T-helper 2 cell treated with Interferon-gamma antibody and Interleukin-4, amounts not matched to agents 5 μg/mL and 100 μg/mL, for 36 hours (primary cell): ENCODE measurements at places on chromosomes 12 and 14.

DNA sequence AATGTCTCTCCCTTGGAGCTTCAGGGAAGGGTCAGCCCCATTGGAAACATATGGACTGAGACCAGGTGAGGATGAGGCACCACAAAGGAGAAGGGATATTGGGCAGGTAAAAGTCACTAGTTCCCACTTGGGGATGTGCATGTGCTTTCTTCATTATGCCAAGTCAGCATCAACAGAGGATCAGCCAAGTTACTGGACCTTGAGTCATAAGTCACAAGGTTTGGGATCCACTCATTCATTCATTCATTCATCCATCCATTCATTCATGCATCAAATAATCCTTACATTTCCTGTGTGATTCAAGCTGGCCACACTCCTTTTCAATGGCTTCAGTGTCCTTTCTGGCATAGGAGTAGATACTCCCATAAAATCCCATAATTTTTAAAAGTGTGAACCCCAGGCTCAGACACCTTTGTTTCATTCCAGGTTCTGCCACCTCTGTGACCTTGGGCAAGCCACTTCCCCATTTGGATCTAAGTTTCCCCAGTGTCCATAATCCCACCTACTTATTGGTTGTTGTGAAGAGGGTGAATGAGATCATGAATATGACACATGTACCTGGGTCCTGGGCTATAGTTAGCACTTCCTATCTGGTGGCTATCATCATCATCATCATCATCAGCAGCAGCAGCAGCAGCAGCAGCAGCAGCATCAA lies 162.1 kb upstream of the LHX5 start:
- DNase-seq: no peak

DNA sequence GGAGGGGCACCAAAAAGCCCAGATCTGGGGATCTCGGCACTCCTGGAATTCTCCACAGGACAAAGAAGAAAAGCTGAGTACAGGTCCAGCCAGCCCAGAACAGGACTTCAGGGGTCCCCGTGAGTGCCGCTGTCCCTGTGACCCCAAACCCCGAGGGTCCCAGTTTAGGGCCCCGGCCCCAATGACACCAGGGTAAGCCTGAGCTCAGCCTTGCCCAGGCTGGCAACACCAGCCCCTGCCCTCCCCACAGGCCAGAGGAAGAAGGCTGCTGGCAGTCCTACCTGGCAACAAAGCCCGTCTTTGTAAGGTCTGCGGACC lies 1.8 kb downstream of the CDK2AP1 start:
- no peak for DNase-seq

DNA sequence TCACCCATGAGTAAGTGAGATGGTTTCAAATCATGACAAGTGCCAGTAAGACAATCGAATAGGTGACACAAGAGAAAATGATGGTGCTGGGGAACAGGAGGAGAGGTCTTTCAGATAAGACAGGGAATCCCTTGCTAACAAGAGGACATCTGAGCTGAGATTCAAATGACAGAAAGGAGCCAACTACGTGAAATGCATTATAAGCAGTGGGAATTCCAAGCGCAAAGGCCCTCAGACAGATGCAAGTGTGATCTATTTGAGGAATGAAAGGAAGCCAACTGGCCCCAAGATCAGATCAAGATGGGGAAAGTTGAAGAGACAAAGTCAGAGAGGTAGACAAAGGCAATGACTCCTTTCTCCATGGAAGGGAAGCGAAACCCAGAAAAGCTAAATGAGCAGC lies 4.7 kb downstream of the KCNK10 start:
- DNase-seq: no peak

DNA sequence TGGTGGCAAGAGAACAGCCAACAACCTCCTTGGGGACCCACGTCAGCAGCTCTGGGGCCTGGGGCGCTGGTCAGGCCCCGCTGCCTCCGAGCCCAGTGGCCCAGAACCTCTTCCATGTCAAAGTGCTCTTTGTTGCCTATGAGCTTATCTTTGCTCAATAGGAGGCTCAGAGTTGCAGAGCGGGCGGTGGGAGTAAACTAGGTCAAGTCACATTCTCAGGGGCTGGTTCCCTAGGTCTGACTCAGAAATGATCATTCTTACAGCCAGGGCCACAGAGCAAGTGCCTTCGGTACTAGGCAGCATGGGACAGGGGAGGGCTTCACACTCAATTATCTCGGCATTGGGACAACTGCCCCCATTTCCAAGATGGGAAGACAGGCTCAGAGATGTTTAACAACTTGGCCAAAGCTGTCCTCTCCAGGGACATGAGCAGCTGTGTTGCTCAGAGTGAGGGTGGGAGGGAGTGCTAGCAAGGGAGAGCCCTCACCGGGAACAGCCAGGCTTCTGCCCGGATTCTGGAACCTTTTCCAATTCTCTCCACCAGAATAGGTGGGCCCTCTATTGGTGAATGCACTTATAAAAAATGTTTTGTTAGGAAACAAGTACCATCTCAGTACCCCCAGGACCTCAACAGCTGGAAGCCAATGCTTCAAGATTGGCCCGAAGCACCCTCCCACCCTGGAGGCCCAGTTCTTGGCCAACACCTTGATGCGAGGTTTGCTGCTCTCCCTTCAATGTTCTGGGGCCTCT lies 11.9 kb downstream of the SLC25A29 start:
- DNase-seq: no peak

GRCh38 chr12:32706335-32707024 lies 27.4 kb downstream of the DNM1L start:
- DNase-seq: no peak

- DNase-seq: no peak
These were observed 223.2 kb downstream of the KTN1 start for GRCh38 chr14:55802986-55803872.

DNA sequence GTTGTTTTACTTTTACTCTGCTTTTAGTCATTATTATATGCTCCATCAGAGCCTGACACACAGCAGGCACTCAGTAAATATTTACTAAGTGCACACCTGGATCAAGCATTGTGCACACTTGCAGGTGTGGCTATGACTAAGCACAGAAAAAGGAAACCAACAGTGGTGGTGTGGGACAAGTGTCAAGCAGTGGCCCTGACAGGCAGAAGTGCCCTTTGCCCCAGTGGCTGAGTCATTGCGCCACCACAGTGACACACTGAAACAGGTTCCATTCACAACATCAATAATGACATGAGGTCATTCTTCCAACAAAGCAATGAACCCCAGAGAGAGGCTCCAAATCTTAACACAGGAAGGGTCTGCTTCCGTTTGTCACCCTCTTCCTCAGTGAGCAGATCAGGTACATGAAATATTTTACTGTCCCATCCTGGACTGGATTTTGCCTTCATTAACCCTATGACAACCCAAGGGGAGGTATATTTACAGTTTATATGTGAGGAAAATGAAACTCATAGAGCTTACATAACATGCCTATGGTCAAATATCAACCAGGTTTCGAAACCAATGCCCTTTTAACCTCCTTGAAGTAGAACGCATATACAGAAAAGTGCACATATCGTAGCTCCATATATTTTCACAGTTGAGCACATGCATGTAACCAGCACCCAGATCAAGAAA lies 82.6 kb upstream of the GTF2A1 start:
- DNase-seq: peak; percentile 47

DNA sequence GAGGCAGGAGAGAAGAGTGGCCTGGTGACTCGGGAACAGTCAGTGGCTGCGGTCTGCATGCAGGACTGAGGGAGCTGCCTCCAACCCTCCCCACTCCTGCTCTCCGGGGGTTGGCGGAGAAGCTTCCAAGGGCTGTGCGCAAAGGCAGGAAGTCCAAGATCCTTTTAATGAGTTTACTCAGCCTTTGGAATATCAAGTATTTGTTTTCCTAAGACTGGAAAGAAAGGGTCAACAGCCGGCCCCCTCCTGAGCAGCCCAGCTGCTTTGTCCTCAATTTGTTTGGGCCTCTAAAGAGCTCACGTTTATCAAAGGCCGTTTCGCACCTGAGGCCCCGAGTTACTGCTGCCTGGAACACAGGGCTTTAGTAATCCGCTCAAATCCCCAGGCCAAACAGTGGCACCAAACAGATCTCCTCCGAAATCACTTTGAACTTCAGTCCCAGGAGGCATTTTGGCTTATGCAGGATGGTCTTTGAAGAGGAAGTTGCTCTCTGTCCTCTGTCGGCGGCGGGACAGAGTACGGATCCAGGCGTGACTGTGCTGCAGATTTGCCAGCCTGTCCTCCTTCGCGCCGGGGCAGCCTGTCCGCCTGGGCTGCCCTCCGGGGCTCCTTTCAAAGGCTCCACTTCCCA lies 117.2 kb upstream of the FZD10 start:
- DNase-seq: no peak

DNA sequence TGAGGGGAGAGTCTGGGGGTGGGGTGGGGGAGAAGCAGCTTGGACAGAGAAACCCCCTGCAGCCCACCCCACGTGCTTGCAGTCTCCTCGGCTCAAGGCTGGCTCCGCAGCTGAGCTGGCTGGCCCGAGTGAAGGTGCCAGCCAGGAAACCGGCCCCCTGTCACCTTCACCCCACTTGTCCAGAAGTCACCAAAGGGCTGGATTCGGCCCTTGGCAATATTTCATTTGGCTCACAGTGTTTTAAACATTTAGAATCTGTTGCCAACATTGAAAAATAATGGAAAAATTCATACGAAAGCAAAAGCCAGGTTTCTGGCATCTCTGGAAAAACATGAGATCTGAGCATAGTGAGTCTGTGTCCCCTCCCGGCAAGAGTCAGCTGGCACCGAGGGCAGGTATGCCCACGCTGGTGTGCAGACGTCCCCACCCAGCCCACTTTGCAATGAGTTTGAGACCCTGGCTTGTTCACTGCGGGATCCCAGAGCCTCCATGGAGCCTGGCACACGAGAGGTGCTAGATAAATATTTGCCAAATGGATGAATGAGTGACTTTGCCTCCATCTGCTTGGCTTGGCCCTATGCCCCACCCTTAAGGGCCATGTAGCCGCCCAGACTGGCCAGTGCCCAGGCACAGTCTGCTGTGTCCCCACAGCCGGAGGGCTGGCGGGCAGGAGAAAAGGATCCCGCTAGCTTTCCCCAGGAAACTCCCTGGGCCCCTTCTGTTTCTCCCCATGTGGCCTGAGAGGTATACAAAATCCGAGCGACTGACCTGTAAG lies 18.2 kb downstream of the MSI1 start:
- no peak for DNase-seq

DNA sequence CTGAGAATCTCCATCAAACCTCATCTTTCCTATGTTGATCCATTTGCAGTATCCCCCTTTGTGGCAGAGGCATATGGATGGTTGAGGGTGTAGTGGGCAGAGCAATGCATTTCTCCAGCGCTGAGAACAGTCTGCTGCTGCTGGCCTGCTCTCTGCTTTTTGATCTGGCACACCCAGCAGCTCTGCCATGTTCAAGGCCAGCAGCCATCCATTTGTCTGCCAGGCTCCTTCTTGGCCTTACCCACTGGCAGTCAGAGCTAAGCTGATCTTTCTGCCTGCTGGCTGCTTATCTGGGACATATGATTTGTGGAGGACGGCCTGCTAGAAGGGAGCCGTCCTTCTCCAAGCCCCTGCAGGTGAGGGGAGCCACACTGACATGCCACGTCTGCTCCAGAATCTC lies 17.0 kb downstream of the NPC2 start:
- no peak for DNase-seq

- DNase-seq: no peak
These were observed 67.5 kb downstream of the B4GALNT3 start for GRCh38 chr12:527241-527640.

DNA sequence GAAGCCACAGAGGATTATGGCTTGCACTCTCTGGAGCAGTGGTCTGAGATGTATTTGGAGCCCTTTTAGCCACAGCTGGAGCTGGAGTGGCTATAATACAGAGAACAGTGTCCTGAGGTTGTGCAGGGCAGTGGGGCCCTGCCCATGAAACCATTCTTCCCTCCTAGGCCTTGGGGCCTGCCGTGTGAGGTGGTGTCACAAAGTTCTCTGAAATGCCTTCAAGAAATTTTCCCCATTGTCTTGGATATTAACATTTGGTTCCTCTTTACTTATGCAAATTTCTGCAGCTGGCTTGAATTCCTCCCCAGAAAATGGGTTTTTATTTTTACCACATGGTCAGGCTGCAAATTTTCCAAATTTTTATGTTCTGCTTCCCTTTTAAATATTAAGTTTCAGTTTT lies 79.3 kb downstream of the UNC79 start:
- no peak for DNase-seq

- DNase-seq: peak; percentile 77
These were observed 44.1 kb downstream of the PITPNM2 start for GRCh38 chr12:123106640-123107359.

- DNase-seq: no peak
These were observed 31.7 kb downstream of the RPGRIP1 start for GRCh38 chr14:21311614-21312013.

- no peak for DNase-seq
These were observed 66.3 kb downstream of the ZNF664 start for GRCh38 chr12:124039276-124039675.

- no peak for DNase-seq
These were observed 185.1 kb downstream of the ANO6 start for GRCh38 chr12:45400991-45401390.

DNA sequence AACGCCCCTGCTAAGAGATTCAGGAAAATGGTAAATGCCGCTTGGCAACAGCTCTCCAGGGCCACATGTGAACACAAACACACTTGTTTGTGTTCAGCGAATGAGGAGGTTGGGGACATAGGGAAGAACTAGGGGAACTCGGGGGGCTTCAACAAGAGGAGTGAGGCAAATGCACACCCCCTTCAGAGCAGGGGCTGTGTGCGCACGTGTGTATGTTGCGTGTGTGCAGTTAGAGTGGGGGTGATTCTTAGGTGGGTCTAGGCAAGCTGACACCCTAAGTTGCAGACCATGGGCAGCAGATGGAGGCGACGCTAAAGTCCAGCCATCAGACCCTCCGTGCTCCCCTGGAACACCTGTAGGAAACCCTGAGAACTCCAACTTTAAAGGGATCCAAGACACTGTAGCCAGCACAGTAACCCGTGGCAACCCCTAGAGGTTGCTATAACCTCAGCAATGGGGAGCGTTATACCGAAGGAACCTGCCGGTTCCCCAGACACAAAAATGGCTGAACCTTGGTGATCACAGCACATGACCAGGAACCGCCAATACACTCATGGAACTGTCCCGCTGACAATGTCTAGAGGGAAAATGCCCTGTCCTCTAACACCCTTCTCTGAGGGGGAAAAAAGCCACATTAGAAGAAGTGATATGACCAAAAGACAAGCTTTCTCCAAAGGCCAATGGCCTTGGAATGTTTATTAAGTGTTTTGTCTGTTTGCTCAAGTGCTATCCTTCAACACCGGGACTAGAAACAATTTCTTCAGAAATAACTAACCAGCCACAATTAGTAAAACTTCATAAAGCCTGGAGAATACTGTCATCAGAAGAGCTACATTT lies 86.5 kb upstream of the CEP83 start:
- no peak for DNase-seq

DNA sequence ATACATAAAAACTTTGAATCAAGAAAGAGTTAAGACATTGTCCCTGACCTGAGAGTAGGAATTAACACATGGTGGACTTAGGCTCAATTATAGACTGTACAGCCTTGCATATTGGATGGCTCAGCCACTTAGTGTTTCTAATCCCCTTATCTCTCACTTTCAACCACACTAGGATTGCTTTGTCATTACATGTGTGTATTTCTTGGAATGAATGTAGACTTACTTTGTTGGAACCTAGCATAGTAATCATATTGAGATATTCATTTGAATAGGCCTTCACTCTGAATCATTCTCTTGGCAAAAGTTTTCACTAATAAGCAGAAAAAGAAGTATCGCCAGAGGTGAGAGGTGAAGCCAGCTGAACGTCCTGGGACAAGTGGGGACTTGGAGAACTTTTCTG lies 1973.9 kb upstream of the FLRT2 start:
- no peak for DNase-seq
